ENCODE measurements at places on chromosomes 11 and 22.

- DNase-seq = no peak
Measured at GRCh38 chr11:5283086-5283485, 13.3 kb upstream of the HBE1 start.

DNA sequence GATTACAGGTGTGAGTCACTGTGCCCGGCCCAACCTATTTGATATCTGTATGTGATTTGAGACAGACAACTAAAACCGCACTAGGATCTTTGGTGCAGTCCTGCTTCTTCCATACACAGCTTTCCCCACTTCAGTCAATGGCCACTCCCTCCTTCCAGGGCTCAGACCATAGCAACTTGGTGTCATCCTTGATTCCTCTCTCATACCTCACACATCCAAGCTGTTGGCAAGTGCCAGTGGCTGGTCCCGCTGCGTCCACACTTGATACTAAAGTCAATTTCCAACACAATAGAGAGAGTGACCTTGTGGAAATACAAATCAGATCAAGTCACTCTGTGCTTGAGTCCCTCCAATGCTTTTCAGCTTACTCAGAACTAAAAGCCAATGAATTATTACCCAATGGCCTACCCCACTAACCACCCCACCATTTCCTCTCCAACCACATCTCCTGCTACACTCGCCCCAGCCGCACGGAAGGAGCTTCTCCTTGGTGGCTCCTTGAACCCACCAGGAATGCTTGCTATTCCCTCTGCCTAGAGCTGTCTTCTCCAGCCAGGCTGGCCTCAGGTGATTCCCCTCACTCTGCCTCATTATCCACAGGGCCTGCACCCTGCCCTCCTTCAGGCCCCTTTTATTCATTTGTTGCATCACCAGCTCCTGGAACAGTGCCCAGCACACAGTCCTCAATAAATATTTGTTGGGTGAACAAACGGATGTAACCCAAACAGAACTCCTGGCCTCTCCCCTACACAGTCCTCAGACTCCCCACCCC, 12.9 kb downstream of the ABTB2 start:
- no peak for DNase-seq

- DNase-seq = no peak
Measured at GRCh38 chr11:1203505-1204271, 19.2 kb upstream of the MUC5B start.

DNA sequence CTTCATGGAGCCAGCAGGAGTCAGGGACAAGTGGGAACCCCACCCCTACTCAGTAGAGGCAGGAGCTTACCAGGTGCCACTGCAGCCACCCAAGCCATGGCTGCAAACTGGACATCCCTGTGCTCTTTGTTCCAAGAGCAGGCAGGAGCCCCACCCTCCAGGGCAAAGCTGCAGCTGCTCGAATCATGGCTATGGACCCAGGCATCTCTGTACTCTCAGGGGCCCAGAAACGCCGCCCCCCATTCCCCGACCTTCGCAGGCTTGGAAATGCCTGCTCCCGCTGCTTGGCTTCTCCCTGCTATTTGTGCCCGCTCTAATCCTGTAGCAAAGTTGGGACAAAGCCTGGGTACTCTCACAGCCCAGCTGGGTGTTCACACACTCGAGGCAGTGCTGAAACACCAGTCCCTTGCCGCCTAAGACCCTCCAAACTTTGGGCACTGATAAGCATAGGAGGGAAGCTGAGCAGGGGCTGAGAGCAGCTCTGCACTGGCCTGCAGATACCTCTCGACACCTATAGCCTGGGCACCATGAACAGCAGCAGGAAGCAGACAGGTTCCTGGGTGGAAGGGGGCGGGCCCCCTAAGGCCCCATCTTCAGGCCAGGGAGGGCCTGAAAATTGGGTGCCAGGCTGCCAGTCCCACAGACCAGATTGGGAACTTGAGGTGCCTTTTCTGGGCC, 402.4 kb downstream of the LRRC4C start:
- no peak for DNase-seq

- no peak for DNase-seq
Measured at GRCh38 chr22:29810216-29810615, 27.9 kb downstream of the ASCC2 start.

DNA sequence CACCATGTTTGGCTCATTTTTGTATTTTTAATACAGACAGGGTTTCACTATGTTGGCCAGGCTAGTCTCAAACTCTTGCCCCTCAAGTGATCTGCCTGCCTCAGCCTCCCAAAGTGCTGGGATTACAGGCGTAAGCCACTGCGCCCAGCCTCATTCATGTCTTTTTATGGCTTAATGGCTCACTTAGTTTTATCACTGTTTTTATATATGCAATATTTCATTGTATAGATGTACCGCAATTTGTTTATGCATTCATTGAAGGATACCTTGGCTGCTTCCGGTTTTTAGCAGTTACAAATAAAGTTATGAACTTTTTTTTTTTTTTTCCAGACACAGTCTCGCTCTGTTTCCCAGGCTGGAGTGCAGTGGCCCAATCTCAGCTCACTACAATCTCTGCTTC, 5.5 kb upstream of the TCN2 start:
- no peak for DNase-seq

DNA sequence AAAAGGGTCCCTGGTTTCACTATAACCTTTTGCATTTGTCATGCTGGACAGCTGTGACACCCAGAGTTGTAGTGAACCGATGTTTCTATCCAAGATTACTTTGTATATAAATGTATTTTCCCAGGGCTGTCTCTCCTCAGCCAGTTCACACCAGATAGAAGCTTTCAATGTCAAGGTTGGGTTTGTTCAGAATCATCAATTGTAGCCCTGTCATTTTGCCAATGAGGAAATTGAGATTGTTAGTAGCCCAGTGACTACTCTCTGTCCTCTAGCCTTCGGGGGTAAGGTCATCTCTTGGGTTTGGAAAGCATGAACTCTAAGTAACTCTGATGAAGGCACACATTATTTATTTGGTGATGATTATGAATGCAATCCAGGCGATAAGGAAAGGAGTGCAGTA, 165.6 kb downstream of the DBX1 start:
- DNase-seq = no peak

DNA sequence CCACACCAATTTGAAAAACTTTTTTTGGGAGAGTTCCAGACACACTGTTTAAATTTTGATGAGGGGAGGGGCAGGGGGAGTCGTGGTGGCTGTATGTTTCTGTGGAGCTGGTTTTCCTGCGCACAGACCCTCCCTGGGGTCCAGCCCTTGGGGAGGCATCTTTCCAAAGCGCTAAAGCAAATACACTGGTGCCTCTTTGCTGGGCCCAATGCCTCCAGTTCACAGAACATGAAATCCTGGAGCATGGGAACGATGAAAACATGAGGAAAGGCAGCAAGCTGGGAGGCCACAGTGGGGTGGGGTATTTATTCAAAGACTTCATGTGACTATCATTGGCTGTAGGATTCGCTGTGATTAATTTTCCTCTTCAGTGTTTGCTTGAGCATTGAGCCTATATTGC, 135.3 kb downstream of the CCDC34 start:
- no peak for DNase-seq

- no peak for DNase-seq
Measured at GRCh38 chr11:111413849-111414248, 34.8 kb upstream of the POU2AF1 start.

DNA sequence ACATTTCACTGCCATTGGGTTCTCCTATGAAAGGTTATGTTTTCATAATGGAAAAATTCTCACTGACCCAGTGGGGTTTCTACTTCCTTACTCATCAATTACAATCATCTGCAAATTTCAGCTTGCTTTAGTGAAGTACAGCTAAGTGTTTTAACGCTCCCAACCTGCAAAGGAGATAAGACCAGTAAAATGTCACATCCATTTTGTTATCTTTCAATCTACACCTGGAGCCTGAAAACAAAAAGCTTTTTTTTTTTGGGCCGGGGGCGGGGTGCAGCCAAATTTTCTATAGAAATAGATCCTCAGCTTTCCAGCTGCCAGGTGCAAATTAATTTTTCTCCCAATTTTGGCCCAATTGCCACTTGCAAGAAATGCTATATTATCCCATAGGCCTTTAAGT, 40.6 kb downstream of the CADM1 start:
- DNase-seq = no peak

DNA sequence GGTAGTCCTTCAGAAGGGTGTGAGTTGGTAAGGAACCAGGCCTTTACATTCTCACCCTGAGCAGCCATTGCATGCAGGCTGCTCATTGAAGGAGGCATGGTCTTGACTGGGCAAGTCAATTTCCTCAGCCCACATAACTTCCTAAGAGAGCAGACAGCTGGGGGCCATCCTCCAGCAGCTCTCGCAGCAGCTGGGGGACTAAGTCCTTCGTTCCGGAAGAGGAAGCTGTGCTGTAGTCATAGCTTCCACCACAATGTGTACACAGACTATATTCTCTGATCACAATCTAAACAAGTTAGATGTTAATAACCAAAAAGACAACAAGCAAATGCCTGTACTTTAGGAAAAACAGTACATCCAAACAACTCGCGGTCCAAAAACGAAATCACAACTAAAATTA, 30.1 kb upstream of the MPPED1 start:
- DNase-seq = peak; percentile 18

GRCh38 chr11:115220423-115220822, 283.8 kb downstream of the CADM1 start:
- DNase-seq = no peak

- DNase-seq = no peak
Measured at GRCh38 chr11:113317339-113317738, 3.0 kb downstream of the TTC12 start.

GRCh38 chr22:36293606-36294292, 40.8 kb downstream of the APOL1 start:
- DNase-seq = no peak

- DNase-seq = no peak
Measured at GRCh38 chr11:113106507-113106906, 145.3 kb downstream of the NCAM1 start.

GRCh38 chr11:2541881-2542361, 97.1 kb downstream of the KCNQ1 start:
- DNase-seq = no peak

GRCh38 chr11:103842795-103843194, 193.6 kb upstream of the DDI1 start:
- DNase-seq = no peak

GRCh38 chr22:43976861-43977795, 21.9 kb downstream of the SAMM50 start:
- DNase-seq = no peak

DNA sequence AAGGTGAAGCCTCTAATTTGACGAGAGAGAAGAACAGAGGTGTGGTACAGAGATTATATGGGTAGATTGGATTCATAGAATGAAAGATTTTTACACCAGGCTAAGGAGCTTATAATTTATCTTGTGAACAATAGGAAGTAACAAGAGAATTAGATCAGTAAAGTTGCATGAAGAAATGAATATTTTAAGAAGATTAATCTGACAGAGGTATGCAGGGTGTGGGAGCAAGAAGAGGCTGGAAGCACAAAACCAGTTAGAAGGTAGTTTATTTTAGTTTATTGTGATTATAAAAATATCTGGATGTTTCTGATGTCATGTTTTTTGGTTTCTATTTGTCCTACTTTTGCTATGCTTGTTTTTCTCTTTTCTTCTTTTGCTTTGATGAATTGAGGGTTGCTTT, 15.7 kb downstream of the SLC5A12 start:
- no peak for DNase-seq

- no peak for DNase-seq
Measured at GRCh38 chr11:80748207-80748925, 1307.5 kb upstream of the TENM4 start.

DNA sequence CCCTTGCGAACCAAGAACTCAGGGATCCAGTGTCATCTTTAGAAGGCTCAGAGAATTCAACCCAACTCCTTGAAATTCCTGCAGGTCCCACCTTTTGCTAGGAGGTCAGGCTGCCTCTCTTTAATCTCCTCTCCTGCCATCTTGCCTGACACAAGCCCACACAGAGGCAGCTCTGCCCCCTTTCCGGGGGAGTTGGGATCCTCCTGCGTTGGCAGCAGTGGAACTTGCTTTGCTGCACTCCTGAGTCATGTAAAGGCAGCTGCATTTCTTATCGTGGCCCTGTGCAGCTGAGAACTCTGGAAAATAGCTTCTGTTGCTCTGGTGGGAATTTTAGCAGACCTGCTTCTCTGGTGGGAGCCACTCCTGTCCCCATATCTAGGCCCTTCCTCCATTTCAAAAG, 142.3 kb upstream of the TBCEL start:
- no peak for DNase-seq

GRCh38 chr11:31199378-31199777, 170.2 kb downstream of the DCDC1 start:
- no peak for DNase-seq

GRCh38 chr11:126628790-126629621, 273.5 kb downstream of the ST3GAL4 start:
- no peak for DNase-seq

DNA sequence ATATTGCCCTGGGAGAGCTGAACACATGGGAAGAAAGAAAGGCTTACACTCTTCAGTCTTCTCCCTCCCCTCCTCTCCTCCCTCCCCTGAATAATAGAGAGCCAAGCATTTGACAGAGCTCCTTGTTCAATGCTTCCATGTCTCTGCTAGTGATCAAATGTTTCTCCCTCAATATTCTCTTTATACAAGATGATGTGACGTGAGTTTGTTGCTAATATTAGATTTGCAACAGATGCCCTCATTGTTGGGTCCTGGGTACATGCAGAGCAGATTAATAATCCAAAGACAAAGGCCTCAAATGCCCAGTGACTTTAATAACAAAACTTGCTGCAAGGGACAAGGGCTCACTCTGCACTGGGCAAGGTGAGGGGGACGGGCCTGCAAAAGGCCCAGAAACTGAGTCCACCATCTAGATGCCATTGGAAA, 7.1 kb upstream of the ENDOD1 start:
- no peak for DNase-seq

- DNase-seq = no peak
Measured at GRCh38 chr11:95341221-95341620, 110.2 kb upstream of the SESN3 start.

DNA sequence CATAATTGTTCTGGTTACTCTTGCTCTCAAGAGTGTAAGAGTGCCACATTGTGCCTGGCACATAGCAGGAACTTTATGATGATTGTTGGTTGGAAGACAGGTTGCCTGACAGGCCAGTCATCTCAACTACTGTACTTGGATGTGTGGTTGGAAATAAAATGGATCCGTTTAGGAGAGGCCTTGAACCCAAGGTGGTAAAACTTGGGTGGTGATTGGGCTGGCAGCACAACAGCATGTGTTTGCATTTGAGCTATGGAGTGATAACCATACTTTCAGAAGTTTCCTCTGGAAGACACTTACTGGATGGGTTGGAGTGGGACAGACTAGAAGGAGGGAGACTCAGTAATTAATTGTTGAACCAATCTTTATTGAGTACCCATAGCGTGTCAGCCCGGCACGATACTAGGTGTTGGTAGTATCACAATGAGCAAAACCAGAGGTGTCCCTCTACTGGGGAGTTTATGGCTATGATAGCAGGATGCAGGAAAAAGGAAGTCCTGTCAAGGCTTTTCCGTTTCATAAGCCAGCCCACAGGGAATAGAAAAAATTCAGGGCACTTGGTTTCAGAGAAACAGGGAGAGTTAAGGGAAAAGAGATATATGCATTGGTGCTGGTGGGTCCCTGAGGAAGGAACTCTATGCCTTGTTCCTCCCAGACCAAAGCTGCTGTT, 3.1 kb upstream of the TMEM109 start:
- no peak for DNase-seq

DNA sequence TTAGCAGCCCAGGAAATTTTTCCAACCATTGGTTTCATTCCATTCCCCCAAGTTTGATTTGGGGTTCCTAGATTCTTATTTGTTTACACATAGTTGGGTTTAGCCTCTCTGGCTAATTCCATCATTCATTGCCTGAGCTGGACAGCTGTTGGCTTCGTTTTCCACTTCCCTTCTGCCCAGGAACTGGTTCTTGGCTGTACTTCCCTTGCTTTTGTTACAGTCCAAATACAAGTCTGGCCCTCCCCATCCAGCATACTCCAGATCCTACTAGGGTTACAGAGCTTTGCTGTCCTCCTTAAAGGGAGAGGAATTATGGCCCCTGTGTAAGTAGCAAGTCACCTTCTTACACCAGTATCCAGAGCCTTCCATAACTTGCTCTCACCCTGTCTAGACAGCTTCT, 356.3 kb downstream of the FAT3 start:
- no peak for DNase-seq
